ENCODE measurements at places on chromosomes 1 and 21.

DNA sequence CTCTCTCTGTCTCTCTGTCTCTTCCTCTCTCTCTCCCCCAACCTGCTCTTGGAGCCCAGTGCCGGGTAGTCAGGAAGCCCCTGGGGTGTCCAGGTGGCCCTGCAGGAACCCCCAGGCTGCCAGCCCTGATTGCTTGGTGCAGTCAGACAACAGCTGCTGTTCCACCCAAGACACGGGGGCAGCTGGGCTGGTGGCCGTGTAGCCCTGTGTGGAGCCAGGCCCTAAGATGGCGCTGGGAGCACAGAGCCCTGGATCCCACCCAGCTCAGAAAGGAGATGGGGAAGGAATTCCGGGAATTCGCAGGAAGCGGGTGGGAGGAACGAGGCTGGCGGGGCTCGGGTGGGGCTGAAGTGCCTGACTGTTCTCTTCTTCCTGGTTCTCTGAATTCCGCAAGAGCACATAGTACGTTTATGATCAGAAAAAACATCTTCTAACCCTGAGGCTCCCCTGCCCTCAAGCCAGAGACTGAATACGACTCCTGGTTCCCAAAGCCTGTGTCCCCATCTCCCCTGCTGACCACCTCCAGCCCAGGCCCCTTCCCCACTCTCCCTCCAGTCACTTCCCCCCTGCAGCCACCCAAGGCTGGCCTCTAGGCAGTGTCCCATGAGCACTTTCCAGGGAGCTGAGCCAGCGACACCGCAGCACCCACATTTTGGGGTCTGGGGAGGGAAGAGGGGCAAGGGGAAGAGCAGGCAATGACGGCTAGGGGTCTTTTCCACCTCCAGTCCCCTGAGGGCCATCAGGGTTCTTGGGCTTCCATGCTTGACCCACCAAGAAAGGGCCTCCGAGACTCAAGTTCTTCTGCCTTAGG is 55.0 kb downstream of the WNT9A start:
- peak; percentile 18 for DNase-seq

DNA sequence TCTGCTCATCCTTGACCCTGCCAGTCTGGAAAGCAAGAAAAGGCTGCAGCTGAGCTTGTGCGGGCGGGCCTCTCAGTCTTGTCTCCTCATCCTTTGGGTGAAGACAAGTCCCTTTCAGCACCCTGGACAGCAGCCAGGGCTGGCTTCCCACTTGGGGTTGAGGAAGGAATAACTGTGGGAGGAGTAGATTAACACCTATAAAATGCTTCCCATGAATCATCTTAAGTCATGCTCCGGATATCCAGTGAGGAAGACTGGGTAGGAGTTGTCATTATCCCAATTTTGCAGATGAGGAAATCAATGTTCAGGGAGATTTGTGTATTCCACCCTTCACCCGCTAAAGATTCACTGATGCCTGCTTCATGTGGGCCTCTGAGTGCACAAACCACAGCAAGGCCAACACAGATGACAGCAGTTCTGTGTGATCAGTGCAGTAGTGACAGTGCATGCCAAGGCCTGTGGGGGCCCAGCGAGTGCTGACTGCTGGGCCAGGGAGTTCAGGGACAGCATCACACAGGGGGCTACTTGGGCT is 20.1 kb upstream of the COL16A1 start:
- peak; percentile 88 for DNase-seq

GRCh38 chr1:14561014-14561693 is 37.3 kb upstream of the KAZN start:
- DNase-seq = no peak

DNA sequence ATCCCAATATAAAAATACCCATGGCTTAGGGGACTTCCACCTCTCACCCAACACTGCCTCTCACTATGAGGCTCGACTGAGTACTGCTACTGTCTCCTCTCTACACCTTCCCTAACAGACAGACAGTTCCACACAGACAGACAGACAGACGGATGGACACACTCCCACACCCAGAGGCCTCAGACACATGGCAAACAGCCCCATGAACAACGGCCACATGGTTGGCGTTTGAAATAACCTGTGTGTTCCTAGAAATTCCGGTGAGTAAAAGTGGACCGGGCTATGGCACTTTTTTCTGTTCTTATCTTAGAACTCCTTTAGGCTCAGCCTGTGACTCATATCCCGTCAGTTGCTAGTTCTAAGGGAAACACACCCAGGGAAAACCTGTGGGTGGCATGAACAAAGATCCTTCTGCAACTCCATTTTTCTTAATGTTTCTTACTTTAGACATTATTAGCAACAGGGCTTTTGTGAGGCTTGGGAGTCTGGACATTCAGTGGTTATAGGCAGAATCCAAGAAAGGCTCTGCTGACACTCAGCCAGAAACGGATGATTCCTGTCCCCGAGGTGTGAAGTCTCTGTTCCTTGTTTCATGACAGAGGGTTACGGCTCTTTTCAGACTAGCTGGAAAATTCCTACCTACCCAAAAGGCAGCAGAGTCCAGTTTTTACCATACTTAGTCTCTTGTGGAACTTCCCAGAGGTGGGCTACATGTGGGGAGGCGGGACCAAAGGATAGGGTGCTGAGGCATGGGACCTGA is 90.5 kb upstream of the TLR5 start:
- DNase-seq = no peak

DNA sequence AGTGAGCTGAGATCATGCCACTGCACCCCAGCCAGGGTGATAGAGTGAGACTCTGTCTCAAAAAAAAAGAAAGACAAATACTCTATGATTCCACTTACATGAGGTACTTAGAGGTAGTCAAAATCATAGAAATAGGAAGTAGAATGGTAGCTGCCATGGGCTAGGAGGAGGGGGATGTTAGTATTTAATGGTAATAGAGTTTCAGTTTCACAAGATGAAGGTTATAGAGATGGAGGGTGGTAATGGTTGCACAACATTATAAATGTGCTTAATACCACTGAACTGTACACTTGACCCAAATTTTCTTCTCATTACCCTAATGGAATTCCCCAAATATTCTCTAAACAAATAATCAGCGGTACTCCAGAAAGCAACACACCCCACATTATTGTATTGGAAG is 12.8 kb downstream of the EIF2B3 start:
- DNase-seq = no peak

- DNase-seq = no peak
These were observed 101.2 kb downstream of the PRDM2 start for GRCh38 chr1:13801232-13801631.

- DNase-seq = no peak
These were observed 8.7 kb upstream of the COL6A1 start for GRCh38 chr21:45972716-45973474.

GRCh38 chr21:37536616-37537278 is 170.2 kb downstream of the DYRK1A start:
- no peak for DNase-seq

GRCh38 chr1:202710070-202711045 is at the start of gene SYT2:
SYT2 (minus strand) TSS chr1:202710454; CDS start chr1:202605772, 104,682 bp downstream.
- no peak for DNase-seq

DNA sequence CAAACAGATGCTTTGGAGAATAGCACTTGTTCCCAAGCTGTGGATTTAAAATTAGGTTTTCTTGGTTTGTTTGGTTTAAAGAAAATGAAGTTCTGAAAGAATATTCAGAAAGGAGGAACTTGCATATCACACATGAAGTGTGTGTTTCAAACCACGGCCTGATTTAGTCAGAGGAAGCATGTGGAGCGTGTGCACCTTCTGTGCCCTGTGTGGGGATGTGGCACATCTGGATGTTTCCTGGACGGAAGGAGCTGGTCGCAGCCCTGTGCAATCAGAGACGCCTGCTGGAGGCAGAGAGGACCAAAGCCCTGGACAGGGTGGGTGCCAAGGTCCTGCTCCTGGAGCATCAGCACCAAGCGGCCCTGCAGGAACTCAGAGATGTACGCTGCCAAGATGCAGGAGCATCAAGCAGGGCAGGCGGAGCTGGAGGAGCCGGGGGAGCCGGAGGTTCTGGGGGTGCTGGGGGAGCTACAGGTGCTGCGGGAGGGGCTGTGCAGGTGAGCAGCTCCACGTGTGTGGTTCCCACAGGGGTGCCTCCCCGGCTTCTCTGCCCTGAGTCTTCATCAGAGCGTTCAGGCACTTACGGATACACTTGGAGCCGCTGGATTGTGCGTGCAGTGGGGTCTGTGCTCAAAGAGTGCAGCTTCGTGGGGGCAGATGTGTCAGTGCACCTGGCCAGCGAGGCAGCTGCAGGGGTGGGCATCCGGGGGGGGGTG is 45.7 kb downstream of the PCNT start:
- no peak for DNase-seq

- no peak for DNase-seq
These were observed 120.9 kb downstream of the KCNN3 start for GRCh38 chr1:154749078-154749760.

DNA sequence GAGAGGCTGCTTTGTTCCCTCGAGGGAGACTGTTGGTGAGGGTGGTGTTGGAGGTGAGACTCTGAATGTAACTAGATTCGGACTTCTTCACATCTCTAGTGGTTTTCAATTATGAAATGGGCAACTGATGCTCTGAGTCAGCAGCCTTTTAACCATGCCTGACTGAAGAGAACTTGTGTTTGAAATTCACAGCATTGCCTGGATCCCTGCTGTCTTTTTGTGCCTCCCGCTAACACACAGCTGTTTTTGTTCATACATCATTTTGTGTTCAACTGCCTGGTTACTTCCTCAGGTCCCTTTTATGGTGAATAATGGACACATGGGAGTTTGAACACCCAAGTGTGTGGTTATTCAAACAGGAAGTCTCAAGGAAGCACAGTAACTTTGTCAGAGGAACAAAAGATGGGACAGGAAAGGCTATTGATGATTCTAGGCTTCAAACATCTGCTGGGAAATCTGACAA is 16.8 kb downstream of the LAMC1 start:
- no peak for DNase-seq

GRCh38 chr1:236865818-236866155 is 70.7 kb downstream of the MTR start:
- no peak for DNase-seq

- no peak for DNase-seq
These were observed 31.6 kb upstream of the UBE2U start for GRCh38 chr1:64171797-64172281.

DNA sequence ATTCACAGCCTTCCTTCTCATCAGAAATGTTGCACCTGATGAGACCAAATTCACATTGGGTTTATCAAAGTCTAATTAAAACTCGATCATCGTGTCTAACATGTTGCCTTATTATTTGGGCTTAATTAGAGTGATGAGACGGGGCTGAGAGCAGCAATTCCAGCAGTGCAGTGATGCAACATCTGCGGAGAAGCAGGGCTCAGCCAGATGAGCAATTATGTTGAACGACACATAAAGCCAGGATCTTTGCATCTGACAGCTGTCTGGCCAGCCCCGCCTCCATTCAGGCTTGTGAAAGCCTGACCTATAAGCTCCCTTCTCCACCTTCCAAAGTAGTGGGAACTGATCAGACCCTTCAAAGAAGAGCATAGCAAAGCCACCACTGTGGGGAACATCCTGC is 109.8 kb downstream of the C1orf94 start:
- DNase-seq = no peak

GRCh38 chr1:115501476-115501875 is 140.3 kb upstream of the VANGL1 start:
- DNase-seq = no peak

- peak; percentile 78 for DNase-seq
These were observed 23.2 kb downstream of the NENF start for GRCh38 chr1:212455803-212456528.

DNA sequence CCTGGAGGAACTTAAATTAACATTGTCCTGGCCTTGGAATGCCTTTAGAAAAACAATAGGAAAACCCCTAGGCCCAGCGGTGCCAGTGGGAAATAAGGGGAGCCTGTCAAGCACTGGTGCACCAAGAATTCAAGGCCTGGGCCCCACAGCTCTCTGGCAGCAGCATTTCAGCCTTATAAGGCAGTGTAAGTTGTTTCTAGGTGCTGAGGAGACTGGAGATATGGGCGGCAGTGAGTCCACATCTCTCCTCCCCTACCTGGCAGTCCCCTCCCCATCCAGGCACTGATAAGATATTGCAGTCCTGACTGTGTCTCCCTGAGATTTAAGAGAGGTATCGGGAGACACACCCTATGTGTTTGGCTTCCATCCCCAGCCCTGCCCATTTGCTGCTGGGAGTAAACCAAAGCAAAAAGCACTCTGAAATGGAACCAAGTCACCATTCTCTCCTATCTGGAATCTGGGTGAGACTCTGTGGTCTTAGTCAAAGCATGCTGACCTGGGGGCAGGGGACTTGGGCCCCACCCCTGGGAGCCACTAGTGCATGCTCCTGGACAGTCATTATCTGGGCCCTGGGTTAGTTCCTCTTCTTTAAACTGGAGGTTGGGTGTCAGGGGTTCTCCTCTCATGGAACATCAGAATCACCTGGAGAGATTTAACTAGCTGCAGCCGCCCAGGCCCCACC is 30.5 kb downstream of the DEGS1 start:
- DNase-seq = peak; percentile 32

DNA sequence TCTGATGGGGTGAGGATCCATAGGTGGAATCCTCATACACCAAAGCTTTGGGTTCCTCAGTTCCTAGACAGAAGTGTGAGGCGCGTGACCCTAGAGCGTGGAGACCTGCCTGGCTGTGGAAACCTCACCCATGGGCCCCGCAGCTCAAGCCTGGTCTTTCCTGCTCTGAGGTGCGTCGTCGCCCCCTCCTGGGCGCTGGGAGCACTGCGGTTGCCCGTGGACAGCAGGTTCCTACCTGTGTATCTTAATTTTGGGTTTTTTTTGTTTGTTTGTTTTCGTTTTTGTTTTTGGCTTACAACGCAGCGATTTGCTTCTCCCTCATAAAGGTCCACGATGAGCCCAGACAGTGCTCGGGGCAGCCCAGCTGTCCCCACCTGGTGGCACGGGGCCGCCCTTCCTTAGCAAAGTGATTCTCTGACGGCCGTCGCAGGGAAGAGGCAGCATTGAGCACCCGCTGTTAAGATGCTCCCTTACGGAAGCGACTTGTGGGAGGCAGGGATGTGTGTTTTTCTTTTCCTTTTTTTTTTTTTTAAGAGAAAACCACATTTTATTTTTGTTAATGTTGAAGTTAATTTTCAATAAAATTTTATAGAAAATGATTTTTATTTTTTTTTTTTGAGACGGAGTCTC is 36.5 kb upstream of the TRAPPC10 start:
- peak; percentile 87 for DNase-seq

DNA sequence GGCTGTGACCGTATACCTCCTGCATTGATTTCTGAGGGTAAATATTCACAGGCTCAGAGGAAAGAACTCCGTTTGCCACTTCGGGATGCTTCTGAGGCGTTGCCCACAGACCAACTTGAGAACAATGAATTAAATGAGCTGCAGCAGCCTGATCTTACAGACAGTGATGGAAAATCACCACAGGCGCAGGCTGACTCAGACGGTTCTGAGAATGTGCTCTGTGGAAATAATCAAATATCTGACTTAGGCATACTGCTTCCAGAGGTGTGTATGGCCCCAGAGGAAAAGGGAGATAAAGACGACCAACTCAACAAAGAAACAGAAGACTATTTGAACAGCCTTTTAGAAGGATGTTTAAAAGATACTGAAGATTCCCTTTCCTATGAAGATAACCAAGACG is 76.7 kb upstream of the SCCPDH start:
- DNase-seq = no peak
